ENCODE measurements at places on chromosomes 4 and X. TPM values are rescaled to one million over a fixed set of nuclear protein-coding genes. Genes with fewer than 3 reads are reported as not detected.
A peak's percentile ranks its signal among the peaks of the same experiment; 100 is the strongest.

Gene CETN2
- total RNA-seq: 42.1 TPM

DNA sequence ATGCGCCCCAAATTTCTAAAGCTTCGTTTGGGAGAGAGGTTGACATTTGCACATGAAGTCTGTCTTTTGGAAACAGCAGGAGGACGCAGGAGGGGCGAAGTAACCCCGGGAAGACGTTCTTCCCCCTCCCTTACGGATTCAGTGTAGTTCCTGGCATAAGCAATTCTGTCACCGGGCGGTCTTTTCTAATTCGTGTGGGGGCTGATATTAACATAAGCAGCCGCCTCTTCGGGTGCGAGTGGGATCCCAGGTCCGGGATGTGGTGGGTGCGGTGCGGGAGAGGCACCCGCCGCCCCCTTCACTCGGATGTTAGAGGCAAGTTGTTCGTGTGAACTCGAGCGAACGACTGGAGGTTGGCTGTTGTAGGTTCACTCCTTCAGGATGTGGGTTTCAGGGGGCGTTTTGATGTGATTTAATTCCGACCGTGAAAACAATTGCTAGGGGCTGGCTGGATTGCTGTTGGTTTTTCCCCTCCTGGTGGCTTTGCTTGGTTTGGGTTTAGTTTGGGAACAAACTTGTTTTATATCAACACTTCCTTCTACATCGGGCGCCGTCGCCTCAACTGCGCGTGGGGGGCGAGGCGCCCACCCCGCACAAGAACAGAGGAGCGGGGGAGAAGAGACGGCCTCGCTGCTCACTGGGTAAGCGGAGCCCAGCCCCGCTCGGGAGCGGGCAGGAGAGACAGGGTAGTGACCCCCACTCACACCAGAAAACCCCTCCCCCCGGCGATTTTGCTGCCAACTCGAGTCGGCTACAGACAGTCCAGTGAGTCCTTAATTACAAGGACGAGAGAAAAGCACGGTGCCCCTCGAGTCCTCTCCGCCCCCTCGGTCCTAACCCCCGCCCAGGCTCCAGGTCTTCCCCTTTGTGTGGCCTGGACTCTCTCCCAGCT, 2.9 kb upstream of the LEF1 start:
- DNase-seq: peak; percentile 72

- DNase-seq: no peak
Observed at GRCh38 chr4:152364883-152365282, 171.0 kb downstream of the FBXW7 start.

DNA sequence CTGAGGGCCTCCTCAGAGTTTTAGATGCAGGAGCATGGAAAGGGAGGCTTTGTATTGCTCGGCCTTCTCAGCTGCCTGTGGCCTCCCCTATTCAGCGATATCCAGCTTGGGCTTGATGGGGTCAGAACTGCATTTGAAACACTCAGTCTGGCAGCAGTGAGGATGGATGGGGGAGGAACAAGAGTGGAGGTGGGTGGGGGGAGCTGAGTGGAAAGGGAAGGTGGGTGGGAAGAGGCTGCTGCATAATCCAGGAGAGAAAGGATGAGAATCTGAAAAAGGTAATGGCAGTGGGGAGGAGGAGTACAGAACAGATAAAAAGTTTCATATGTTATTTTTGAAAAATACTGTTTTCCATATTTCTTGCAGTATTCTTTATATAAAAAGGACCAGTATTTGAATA, 202.7 kb downstream of the SLC4A4 start:
- no peak for DNase-seq

DNA sequence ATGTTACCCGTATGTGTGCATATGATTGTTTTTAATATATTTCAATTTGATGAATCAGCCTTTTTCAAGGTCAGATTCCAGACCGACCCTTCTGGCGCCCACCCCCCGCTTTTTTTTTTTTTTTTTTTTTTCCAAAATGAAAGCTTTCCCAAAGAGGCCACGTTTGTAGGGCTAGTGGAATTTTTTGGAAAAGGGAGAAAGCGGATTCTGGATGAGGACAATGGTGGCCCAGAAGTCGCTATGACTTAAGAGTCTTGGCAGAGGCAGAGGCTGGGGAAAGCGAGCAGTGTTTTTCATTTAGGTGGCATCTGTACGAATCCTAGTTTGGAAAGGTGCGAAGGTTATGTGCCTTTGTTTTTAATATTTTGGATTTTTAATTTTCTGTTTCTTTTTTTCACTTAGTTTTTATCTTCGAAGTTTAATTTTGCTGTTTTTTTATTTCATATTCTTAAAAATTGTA, 14.6 kb downstream of the NDUFB11 start:
- DNase-seq: no peak

- DNase-seq: peak; percentile 93
Observed at GRCh38 chrX:130055103-130055502, 55.2 kb downstream of the ELF4 start.

GRCh38 chr4:163833669-163834068, 339.2 kb downstream of the TMA16 start:
- DNase-seq: no peak

Gene ZNF711
- total RNA-seq: 1.5 TPM

GRCh38 chrX:152735860-152736511, 2.4 kb downstream of the MAGEA12 start:
- peak; percentile 37 for DNase-seq

- no peak for DNase-seq
Observed at GRCh38 chr4:155948541-155948940, 5.1 kb downstream of the CTSO start.

GRCh38 chr4:81648576-81649275, 177.0 kb upstream of the RASGEF1B start:
- no peak for DNase-seq

- DNase-seq: no peak
Observed at GRCh38 chrX:129678614-129679195, 23.9 kb upstream of the APLN start.

Gene SLIT2
- 35.9 TPM for total RNA-seq

DNA sequence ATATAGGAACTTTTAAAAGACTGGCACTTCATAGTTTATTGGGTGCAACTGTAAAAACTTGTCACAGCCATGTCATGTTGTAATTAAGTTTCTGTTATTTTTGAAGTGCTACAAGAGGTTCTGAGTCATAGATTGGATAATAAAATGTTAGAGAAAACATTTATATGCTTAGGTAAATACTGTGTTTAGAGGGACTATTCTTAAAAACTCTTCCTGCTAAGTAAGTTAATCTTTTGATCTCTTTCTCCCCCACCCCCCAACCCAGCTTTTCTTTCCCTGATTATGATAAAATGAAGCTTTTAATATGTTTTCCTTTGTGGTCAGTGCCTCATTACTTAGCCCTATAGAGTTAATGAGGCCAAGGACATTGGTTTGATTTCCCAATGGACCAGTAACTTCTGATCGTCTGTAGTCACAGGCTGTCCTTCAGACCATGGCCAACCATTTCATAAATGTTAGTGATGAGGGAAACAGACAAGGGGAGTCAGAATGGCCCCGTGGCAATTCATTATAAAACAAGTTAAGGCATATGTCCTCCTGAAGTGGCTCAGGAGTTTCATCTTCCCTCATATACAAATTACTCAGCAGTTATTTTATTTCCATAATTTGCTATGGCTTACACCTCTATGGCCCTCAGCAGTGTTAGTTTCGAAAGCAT, 3.9 kb upstream of the PDLIM5 start:
- DNase-seq: no peak

DNA sequence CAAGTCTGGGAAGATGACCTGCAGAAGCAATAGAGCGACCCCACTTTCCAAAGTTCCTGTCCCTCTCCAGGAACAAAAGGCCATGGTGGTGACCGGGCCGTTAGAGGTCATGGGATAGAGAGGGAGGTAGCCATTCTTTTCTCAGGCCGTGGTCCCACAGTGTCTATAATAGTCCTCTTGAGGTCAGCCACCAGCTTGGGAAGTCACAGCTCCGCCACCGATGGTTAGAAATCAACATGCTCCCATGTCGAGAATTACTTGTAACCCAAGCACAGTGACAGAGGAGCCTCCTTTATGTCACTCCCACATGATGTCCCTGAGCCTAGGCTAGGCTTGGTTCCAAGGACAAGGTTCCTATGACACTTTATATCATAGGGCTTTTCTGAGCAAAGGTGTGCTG, 48.3 kb upstream of the CBR4 start:
- no peak for DNase-seq

- no peak for DNase-seq
Observed at GRCh38 chr4:125225806-125226205, 88.9 kb upstream of the FAT4 start.

- DNase-seq: no peak
Observed at GRCh38 chr4:81492606-81493230, 21.0 kb upstream of the RASGEF1B start.

- no peak for DNase-seq
Observed at GRCh38 chr4:64520421-64520820, 111.2 kb upstream of the TECRL start.

GRCh38 chrX:12580548-12580947, 210.7 kb upstream of the PRPS2 start:
- no peak for DNase-seq

DNA sequence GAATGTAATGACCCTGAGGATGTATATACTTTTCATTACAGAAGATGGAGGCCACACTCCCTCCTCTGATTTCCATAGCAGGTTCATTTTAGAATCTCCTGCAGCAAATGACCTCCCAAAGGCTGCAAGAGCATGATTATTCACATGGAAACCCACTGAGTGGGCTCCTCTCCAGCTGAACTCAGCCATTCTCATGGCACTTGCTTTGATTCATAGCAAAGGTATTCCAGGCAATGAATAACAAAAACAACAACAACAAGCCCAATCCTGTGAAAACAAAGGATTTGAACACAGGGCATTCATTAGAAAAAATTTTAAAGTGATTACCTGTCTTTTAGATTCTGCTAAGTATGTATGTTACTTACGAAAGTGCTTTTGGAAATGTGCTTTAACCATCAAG, 894.0 kb upstream of the FRG1 start:
- no peak for DNase-seq

DNA sequence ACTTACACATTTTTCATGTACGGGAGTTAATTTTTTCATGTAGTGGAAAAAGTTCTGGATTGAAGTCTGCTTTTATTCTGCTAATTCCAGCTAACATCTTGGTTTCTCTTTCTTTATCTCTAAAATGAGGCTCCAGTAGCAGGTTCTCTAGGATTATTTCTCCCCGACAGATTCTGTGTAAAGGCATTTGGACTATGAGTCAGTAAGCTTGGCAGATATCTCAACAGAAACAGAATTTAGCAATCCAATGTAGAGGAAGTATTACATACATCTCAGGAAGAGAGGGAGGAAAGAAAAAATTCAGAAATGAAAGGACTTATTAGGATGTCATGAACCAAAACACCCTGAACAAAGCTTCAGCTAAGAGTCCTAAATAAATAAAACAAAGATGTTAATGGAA, 1682.3 kb upstream of the TENM3 start:
- no peak for DNase-seq
